GM23248 (cell line): ENCODE measurements at places on chromosomes 6 and 20. TPM values are rescaled to one million over a fixed set of nuclear protein-coding genes. Genes with fewer than 3 reads are reported as not detected.

DNA sequence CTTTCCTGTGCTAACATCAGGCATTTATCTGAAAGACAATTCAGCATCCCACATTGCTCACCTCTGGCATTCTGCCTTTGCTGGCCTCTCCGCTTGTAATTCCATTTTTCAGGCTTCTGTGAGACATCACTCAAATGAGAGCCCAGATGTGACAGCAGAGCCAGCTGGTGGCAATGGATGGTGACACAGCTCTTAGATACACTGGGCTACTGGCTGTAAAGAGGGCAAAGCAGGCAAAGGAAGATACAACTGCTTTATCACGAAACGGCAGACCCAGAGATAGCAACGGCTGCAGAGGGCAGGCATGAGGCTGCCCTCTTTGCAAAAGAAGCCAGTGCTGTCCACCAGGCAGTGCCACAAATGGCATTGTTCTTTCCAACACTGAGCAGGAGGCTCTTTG lies 329.8 kb downstream of the KIF16B start:
- DNase-seq = no peak

GRCh38 chr6:37202788-37203491 lies 33.0 kb downstream of the PIM1 start:
- DNase-seq = no peak

The MUCL3 gene
- polyA plus RNA-seq = not detected in 2 replicates

GRCh38 chr20:62776692-62777527 lies 19.4 kb upstream of the MRGBP start:
- DNase-seq = no peak

DNA sequence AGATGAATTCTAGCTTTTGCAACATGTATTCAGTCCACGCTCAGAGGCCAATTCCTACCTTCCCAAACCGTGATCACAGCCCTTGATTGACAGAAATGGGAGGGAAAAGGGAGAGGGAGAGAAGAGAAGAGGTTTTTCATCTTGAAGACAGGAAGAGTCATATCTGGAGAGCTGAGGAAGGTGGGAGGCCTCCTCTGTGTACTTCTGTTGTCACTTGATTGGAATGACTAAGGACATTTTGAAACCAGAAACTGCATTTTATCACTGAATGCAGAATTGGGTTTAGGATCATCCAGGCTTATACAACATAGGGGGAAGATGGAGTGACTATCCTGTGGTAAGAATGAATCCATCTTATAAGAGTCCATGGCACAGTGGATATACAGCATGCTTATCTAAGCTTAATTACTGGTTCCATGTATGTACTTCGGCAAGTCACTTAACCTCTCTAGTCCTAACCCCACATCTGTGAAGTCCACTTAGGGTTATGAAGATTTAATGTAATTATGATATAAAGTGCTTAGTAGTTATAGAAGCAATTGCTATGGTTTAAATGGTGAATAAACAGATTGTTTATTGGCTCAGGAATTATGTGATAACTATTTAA lies 144.0 kb downstream of the BCKDHB start:
- DNase-seq = peak; percentile 27

The PGBD1 gene
- polyA plus RNA-seq = 4.1 and 5.0 TPM in 2 replicates

GRCh38 chr20:46270977-46271744 lies 37.1 kb downstream of the CDH22 start:
- no peak for DNase-seq

The TPX2 gene
- polyA plus RNA-seq = 37.6 and 37.7 TPM in 2 replicates
